Bone marrow (tissue), 2 donors: ENCODE measurements at places on chromosomes 6 and 20.

GRCh38 chr6:144284478-144284782 lies 705 bp upstream of the UTRN start:
- no peak for DNase-seq

- peak; percentile 36 for DNase-seq
Measured at GRCh38 chr6:159044899-159045727, at the start of gene TAGAP. Gene TAGAP (minus strand): TSS chr6:159044991. CDS start chr6:159044146, 845 bp downstream.

DNA sequence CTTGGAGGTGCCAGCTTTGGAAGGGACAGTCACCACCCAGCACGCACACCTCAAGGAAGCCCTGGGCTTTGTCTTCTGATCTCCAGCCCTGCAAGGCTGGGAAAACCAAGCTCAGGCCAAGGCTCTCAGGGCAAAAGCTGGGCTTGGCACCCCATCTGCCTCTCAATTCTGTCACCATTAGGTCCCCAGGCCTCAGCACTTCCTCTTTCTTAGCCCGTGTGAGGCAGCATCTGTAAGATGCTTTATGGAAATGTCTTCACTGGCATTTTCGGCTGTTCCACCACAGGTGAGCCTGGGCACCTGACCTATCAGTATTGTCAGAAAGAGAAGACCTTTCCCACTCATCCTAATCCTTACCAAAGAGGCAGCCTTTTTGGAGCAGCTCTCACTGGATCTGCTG lies 24.6 kb downstream of the GMEB2 start:
- no peak for DNase-seq

- peak; percentile 64 for DNase-seq
Measured at GRCh38 chr6:28212510-28213212, 12.4 kb upstream of the ZSCAN9 start.

DNA sequence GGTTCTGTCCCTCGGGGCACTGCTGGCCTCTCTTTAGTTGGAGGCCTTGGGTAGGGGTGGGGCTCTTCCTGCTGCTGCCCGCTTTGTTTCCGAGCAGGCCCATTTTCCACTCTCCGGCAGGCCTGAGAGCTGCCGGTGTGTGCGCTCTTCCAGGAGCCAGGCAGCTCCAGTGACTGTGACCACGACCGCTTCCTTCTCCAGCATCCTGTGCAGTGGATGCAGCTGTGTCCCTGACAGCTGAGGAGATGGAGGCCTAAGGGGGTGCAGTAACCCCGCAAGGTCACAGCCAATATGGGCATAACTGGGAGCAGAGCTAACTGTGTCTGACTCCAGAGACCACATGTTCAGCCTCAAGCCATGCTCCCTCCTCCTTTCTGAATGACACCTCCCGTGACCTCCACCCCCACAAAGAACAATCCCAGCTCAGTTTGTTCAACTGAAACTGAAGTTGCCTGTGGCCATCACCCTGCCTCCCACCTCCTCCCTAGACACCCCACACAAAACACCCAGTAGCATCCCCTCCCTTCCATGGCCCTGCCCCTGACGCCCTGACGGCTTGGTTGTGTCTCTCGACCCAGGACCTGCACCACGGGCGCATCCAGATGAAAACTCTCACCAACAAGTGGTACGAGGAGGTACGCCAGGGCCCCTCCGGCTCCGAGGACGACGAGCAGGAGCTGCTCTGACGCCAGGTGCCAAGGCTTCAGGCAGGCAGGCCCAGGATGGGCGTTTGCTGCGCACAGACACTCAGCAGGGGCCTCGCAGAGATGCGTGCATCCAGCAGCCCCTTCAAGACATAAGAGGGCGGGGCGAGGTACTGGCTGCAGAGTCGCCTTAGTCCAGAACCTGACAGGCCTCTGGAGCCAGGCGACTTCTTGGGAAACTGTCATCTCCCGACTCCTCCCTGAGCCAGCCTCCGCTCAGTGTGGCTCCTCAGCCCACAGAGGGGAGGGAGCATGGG lies 27.8 kb downstream of the SPATA2 start:
- no peak for DNase-seq

GRCh38 chr6:151029970-151030369 lies 164.5 kb downstream of the MTHFD1L start:
- no peak for DNase-seq

DNA sequence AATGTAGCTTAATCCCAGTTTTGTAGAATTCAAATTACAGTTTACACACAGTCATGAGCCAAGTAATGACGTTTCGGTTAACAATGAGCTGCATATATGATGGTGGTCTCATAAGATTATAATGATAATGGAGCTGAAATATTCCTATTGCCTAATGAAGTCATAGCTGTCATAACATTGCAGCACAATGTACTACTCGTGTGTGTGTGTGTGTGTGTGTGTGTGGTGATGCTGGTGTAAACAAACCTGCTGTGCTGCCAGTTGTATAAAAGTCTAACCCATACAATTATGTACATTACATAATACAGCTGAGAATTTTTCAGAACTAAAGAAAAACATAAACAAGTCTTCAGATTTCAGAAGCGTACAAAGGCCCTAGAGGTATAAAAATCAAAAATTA lies 66.7 kb upstream of the ARID1B start:
- no peak for DNase-seq

DNA sequence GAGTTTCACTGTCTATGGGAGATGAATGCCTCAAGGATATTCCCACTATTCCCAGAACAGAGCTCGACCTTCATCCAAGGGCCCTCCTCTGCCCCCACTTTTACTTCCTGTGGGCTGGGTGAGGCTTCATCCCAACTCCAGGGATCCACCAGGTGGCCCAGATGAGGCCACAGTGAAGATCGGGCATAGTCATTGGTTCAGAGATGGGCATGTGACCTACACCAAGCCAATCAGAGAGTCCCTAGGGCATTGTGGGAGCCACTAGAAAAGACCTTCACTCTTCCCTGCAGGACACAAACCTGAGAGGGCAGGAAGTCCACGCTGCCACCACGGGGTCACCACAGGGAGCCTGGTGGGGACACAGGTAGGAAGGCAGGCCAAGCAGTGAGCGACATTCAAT lies 72.9 kb upstream of the SLC22A16 start:
- DNase-seq: no peak
